ENCODE measurements at places on chromosomes 7 and 10.

GRCh38 chr7:40715053-40715430 lies 580.2 kb downstream of the SUGCT start:
- no peak for DNase-seq

DNA sequence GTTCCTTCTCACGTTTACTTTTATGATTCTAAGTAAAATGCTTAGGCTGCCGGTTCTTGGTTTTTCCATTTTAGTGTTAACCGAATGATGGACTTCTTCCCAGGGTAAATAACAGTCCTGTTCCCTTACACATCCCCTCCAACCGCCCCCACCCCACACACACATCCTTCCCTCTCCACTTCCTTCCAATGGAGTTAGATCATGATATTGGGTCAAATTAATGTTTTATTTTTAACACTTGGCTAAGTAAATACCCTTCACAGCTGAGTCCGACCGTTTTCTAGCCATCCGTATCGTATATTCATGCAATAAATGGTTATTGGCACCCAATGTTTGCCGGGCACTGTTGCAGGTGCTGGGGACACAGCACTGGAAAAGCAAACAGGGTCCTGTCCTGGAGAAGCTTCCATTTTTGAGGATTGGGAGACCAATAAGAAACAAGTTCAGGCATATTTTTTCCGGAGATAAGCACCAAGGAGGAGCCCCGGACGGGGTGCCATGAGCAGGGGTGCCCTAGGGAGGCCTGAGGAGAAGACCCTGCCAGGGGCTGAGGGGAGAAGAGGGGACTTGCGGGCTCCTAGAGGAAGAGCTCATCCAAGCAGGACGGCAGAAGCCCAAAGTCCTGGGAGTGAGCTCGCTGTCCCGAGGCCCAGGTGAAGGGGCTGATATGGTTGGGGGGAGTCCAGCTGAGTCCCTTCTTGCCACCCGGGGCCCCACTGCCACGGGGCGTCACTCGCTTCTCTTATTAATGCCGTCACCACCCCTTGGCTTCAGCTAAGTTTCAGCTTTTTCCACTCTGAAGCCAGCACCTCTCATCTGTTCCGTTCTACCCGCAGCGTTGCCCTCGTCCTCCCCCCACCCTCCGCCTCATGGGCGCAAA lies 126.0 kb upstream of the RET start:
- DNase-seq = no peak

GRCh38 chr7:149724661-149725425 lies 48.5 kb downstream of the ZNF467 start:
- no peak for DNase-seq

DNA sequence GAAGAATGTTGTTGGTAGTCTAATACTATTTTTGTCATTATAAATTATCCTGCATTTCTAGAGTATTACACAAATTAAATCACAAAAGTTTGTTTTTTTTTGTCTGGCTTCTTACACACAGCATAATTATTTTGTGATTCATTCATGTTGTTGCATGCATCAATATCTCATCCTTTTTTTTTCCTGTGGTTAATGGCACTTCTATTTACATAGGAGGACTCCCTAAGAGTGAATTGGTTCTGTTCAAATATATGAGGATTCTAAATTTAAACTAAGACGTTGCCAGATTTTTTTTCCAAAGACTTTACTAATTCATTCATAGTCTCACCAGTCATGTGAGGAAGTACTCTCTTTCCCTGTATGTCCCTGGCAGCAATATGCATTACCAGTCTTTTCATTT lies 303.3 kb downstream of the GPR37 start:
- no peak for DNase-seq

DNA sequence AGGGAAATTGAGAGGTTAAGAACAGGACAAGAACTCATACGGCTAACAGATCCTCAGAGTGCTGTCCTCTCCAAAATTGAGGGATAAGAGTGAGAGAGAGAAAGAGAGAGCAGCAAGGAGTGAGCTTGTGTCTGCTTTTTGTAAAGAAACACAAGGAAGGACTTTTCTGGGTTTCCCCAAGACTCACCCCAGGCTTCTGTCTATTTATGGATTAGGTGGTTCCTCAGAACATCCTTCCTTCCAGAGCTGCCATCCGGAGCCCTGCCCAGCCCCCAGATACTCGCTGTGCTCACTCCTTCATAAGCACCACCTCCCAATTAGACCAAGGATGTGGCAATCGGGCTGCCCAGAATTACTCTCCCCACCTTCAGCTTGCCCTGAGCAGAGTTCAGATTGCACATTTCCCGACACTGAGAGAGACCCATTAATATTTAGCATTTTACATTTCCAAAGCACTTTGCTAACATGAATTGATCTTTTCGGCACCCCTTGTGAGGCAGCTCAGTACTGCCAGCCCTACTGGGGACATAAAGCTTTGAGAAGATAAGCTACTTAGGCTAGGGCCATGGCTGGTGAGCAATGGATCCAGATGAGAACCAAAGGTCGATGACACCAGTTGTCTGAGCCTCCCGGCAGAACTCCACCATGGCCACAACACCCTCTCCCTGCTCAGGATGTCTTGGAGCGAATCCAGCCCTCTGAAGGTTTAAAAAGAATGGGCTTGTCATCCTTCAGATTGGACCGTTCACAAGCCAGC lies 19.2 kb upstream of the R3HCC1L start:
- no peak for DNase-seq

GRCh38 chr10:60420991-60421894 lies 31.6 kb upstream of the ANK3 start:
- no peak for DNase-seq

GRCh38 chr7:158083526-158084310 lies 503.9 kb downstream of the PTPRN2 start:
- no peak for DNase-seq

DNA sequence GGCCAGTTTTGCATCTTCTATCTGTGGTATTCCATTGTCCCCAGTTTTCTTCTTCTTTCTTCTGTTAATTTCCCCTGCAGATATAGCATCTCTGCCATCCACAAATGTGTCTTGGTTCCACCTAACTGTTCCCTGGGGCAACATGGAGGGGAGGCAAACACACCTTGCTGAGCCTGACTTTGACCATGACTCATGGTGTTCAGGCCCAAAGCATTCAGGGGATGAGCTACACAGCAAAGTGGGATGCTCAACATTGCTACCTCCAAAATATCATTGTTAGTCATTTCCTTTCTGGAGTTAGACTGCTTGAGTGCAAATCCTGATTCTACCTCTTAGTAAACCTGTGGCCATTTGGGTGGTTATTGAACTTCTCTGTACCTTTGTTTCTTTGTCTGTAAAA lies 542.7 kb downstream of the LRMDA start:
- no peak for DNase-seq

- no peak for DNase-seq
These were observed 7.2 kb downstream of the NOM1 start for GRCh38 chr7:156956727-156957126.

DNA sequence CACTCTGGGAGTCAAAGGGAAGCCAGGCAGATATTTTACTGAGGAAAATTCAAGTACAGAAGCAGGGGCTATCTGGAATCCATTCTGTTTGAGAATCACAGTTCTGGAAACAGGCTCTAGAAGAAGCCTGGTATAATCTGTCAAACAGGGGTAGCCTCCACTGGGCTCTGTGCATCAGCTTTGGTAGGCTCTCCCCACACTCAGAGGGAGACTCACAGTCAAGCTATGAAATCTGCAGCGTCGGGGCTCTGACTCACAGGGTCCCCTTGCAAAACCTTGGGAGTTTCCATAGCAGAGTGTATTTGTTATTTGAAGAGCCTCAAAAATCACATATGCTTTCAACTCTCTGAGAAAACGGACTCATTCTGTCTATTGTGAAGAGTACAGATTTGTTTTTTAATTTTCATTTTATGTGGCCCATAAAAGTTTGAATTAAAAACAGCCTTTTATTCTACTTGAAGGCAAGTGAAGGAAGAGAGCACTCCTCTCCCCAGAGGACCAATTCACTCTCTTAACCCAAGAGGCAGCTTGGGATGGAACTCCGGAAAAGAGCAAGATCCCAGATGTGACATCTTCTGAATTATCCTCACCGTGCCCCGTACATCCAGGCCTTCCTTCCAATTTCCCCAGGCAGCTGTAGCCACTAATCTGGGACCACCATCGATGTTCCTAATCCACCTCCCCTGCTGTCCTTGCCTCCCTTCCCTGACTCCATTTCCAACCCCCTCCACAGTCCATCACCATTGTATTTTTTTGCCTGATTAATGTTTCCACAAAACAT lies 590.9 kb upstream of the MGMT start:
- no peak for DNase-seq

- DNase-seq = no peak
These were observed 112.9 kb downstream of the VIPR2 start for GRCh38 chr7:159031750-159032149.

- DNase-seq = no peak
These were observed 55.8 kb downstream of the HBP1 start for GRCh38 chr7:107224374-107225223.

GRCh38 chr10:61781969-61782403 lies 119.3 kb downstream of the CABCOCO1 start:
- DNase-seq = no peak

GRCh38 chr10:114507449-114507848 lies 103.1 kb upstream of the AFAP1L2 start:
- no peak for DNase-seq

GRCh38 chr10:130464426-130464825 lies 328.2 kb downstream of the GLRX3 start:
- no peak for DNase-seq

GRCh38 chr7:88757371-88757770 lies 2.1 kb upstream of the ZNF804B start:
- DNase-seq = no peak

GRCh38 chr7:48528646-48529045 lies 357.4 kb downstream of the ABCA13 start:
- no peak for DNase-seq

- DNase-seq = no peak
These were observed 301.5 kb downstream of the ZEB1 start for GRCh38 chr10:31620226-31621151.

- no peak for DNase-seq
These were observed 2.9 kb upstream of the SGPL1 start for GRCh38 chr10:70812814-70813213.

DNA sequence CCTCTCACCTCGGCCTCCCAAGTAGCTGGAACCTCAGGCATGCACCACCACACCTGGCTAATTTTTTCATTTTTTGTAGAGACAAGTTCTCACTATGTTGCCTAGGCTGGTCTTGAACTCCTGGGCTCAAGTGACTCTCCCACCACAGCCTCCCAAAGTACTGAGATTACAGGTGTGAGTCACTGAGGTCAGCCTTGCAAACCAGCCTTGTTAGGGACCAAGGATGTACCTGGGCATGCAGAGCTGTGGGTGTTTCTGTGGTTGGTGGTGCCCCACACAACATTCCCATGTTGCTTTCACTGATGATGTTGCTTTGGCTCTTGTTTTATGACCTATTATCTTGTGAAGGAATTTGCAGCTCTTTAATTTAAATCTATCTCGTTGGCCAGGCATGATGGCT lies 54.8 kb downstream of the OTUD1 start:
- no peak for DNase-seq

GRCh38 chr10:127552446-127552845 lies 3.3 kb downstream of the NPS start:
- no peak for DNase-seq

- DNase-seq = no peak
These were observed 67.8 kb upstream of the CDK13 start for GRCh38 chr7:39882148-39882784.

Measured in NCI-H526 treated with DMSO at 0.1 percent for 48 hours (cell line).